ENCODE measurements at places on chromosomes 12 and 14. TPM values are rescaled to one million over a fixed set of nuclear protein-coding genes. Genes with fewer than 3 reads are reported as not detected.

ASPG gene
- total RNA-seq, result not detected

ETNK1 gene
- total RNA-seq, result 28.4 TPM

OVCH1 gene
- total RNA-seq, result not detected

TTC9 gene
- 0.80 TPM for total RNA-seq

DCP1B gene
- total RNA-seq, result 13.0 TPM

DEPDC4 gene
- total RNA-seq, result 2.4 TPM

COX8C gene
- not detected for total RNA-seq

LUM gene
- not detected for total RNA-seq

RAB35 gene
- total RNA-seq, result 79.2 TPM

CCDC198 gene
- total RNA-seq, result 1.7 TPM

DNAH10 gene
- total RNA-seq, result not detected

TAS2R50 gene
- total RNA-seq, result 0.13 TPM

RNF31 gene
- total RNA-seq, result 57.7 TPM

PAX9 gene
- 2.2 TPM for total RNA-seq

KRT71 gene
- not detected for total RNA-seq

TCL1A gene
- 0.35 TPM for total RNA-seq

ITGA7 gene
- 1.3 TPM for total RNA-seq

GRCh38 chr12:802242-803120 lies 50.1 kb downstream of the WNK1 start:
- DNase-seq, result no peak

DNA sequence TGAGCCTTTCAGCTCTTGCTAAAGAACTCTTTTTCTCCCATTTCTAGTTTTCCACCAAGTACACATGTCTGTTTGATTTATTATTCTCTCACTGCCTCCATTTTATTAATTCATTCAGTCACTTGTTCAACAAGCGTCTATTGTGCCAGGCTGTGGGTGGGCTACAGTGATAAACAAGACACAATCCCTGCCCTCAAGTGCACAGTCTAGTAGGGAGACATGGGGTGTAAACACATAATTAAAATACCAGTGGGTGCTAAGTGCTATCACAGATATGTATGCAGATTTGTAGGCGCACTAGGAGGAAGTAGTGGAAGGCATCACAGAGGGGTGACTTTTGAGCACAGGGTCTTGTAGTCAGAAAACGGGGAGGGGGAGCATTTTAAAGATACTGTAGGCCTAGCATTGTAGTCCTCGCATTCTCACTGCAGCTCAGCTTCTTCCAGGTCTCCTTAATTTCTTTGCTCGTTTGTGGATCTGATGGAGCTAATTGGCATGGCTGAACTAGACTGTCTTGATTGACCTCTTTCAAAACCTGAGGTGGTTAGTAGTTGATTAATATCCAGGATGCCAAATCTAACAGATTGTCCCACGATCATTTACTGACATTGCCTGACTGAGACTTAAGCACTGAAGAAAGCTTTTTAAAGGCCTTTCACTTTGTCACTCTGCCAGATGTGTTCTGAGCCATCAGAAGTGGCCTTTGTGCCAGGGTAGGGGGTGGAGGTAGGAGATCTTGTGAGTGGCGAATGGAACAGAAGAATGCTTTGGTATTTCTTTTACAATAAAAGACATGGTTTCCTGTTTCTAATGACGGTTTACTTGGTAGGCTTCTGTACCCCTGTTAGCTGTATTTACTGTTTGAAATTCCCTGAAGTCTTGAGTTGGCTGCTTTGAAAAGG lies 116.9 kb downstream of the DIP2B start:
- no peak for DNase-seq

DNA sequence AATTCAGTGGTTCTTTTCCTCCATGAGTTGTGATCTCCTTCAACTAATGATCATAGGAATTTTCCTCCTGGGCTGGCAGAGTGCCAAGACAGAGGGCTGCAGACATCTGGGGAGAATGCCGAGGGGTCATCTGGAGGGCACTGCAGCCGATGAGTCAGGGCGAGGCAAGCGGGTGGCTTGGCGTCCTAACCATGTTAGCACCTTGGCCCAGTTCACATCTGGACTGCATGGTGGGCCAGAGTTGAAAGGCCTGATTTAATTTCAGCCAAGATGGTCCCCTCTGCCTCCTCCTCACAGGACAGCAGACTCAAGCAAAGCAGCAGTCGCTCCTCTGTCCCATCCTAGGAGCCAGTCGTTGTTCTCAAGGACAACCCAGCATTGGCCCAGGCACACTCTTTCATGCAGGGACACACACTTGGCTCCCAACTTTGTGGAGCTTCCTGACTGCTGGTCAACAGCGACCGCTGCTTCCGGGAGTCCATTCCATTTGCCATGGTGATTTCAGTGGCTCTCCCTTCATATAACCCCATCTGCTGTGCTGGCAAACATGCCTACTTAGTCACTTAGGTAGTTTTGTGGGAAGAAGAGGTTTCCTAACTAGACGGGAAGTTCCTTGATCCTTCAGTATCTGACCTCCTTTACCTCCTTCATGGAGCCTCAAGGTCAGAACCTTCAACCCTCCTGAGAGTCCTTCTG lies 161.8 kb downstream of the TTC8 start:
- peak; percentile 83 for DNase-seq

- DNase-seq, result no peak
These were observed 46.0 kb downstream of the SMIM41 start for GRCh38 chr12:52125476-52125900.

- peak; percentile 60 for DNase-seq
These were observed 240.5 kb downstream of the ADGRD1 start for GRCh38 chr12:131194166-131194565.

DNA sequence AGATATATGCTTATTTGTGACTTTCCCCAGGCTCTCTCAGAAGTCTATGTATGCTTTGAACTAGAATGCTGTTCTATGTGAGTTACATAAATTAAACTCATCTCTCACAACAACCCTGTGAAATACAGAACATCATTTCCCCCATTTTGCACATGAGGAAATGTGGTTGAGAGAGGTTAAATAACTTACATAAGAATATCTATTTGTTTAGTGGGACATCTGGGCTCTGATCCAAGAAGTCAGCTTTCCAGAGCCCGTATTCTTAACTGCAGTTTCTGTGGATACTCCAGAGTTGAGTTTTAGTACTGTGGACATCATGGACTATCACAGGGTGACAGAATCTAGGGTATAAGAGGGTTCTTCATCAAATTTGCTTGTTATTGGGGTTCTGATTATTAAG lies 242.5 kb upstream of the ARHGAP5 start:
- DNase-seq, result peak; percentile 13

GRCh38 chr12:57734591-57734990 lies 4.0 kb downstream of the AGAP2 start:
- DNase-seq, result no peak

GRCh38 chr14:104688505-104689108 lies 811 bp upstream of the INF2 start:
- peak; percentile 68 for DNase-seq

GRCh38 chr12:104680070-104680469 lies 223.3 kb downstream of the CHST11 start:
- DNase-seq, result no peak

DNA sequence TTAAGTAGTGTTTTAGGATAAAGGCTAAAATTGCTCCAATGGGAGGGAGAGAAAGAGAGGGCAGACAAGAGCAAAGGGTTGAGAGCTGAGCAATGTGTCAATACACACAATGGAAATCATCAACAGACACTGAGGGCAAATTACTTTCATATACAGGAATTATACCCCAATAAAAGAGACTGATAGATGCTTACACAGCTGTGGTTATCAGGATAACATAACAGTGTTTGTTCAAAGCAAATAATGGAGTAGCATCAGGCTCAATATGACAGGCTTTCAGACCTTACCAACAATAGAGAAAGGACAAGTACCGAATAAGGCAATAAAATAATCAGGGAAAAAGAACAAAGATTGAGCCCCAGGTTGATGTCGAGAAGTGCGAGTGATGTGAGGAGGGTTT lies 53.4 kb upstream of the DIO2 start:
- no peak for DNase-seq

GRCh38 chr12:12891080-12891880 lies at the start of gene GPRC5A:
TSS of gene GPRC5A (plus strand) at chr12:12891562. CDS start at chr12:12908250, 16,688 bp downstream.
- peak; percentile 98 for DNase-seq

- DNase-seq, result no peak
These were observed 50.7 kb upstream of the TMEM260 start for GRCh38 chr14:56528927-56529326.

DNA sequence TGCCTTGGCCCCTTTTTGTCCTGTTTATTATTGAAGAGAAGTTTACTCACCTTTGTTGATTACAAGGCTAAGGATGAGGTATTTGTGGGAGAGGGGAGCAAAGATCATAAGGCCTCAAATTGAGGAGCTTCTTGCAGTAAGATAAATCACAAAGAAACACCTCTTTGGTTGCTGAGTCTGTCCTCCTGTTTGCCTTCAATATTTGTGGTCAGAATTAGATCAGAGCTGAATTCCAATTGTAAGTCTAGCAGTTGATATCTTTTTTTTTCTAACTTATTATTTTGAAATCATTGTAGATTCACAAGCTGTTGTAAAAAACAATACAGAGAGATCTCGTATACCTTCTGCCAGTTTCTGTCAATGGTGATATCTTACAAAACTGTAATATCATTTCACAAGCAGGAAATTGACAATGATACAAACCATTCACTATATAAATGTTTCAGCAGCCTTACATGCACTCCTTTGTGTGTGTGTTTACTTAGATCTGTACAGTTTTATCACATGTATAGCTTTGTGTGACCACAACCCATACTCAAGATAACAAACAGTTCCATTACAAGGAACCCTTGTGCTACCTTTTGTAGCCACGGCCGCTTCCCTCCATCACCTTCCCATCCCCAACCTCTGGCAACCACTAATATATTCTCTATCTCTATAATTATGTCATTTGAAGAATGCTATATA lies 97.4 kb downstream of the KICS2 start:
- no peak for DNase-seq

- no peak for DNase-seq
These were observed 158.9 kb downstream of the FBXL14 start for GRCh38 chr12:1435456-1435855.

GRCh38 chr12:93784339-93785086 lies 107.3 kb downstream of the CRADD start:
- peak; percentile 63 for DNase-seq

DNA sequence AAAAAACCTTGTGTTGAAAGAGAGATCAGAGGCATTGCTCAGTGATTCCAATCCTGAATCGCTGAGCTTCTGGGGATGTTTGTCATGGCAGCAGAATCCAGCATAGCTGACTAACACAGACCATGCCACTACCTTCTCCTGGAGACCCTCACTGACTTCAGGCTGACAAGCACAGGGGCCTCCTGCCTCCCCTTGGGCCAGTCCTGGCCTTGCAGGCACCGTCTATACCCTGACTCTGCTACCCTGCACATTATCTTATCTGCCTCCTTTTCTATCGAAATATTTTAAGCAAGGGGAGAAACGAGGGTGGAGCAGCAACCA lies 139.8 kb downstream of the KIF26A start:
- no peak for DNase-seq

DNA sequence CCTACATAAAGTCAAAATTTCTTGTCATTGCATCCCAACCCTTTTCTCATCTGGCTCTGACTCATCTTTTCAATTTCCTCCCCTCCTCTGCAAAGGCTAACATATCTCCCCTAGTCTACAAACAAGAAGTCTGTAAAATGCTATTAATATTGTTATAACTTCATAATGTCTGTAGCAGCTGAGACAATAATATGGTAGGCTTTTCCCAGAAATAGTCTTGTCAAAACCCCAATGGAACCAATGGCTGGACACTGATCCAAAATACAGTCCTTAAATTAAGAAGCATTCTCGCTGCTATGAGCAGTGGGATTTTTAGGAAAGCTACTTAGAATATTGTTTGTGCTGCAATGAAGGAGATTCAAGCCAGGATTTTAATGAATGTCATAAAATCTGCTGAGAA lies 131.4 kb downstream of the KLHL28 start:
- DNase-seq, result no peak

- no peak for DNase-seq
These were observed 35.3 kb downstream of the TBX3 start for GRCh38 chr12:114648711-114649110.

GRCh38 chr12:116650062-116650461 lies 87.8 kb downstream of the SPRING1 start:
- DNase-seq, result no peak

DNA sequence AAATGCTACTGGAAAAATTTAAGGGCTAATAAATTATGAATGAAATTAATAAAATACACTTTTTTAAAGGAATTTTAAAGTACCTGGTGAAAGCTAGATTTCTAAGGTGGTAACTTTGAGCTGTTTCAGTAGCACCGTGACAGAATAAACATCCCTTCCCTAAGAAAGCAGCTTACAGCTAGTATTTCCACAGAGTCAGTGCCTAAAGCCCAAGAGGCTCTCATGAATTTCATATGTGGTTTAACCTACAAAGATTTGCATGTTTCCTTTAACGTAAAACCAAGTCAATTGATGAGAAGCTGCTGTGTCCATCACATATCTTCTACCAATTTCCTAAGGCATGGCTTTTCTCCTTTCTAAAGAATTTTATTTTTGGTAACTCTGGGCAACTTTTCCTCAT lies 56.8 kb downstream of the IFNG start:
- DNase-seq, result no peak

GRCh38 chr12:127342861-127343260 lies 924.1 kb upstream of the TMEM132C start:
- DNase-seq, result peak; percentile 59

- peak; percentile 85 for DNase-seq
These were observed 19.4 kb downstream of the GPR132 start for GRCh38 chr14:105045710-105046326.

DNA sequence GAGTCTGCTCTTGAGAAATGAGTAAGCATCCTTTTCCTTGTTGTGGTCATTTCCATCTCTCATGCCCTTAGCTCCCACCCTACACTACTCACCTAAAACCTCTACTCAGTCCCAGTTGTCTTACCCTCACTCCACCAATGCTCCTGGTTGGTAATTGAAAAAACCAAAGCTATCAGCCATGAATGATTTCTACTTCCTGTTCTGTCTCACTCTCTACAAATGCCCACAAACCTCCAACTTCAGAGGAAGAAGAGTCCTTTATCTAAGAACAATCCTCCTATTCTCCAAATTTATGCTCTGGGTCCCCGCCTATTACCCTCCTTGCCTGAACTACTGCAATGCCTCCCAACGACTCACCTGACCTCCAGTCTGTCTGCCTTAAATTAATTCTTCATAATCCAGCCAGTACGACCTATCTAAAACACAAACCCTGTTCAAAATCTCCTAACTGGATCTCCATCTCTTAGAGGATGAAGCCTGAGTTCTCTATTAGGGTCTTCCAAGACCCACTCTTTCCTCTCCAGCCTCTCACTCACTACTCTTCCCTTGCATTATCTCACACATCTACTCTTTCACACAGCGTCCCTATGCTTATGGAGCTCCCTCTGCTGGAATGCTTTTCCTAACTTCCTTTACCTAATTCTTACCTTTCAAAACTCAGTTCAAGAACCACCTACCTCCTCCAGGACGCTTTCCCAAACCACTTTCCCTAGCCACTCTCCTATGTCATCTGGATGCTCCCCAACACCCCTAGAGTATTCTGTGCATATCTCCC lies 2.2 kb downstream of the DHRS1 start:
- peak; percentile 21 for DNase-seq

DNA sequence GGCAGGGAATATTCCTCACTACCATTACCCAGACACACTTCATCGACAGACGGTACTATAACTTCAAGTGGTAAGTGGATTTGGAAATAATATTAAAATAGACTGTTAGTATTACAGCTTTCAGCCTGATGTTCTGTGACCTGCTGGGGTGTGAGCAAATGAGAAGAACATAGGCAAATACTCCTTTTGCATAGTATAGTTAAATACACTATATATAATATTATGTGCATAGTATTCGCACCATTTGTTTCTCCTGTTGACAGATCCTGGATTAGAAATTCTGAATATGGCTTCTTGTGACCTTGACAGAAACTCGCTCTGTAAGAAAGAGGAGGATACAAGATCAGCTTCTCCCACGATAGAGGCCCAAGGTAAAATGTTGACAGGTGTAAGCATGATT lies 115.6 kb downstream of the DNAI7 start:
- DNase-seq, result no peak
